SJSA1 (cell line): ENCODE measurements at places on chromosomes 6 and 20. TPM values are rescaled to one million over a fixed set of nuclear protein-coding genes. Genes with fewer than 3 reads are reported as not detected.
A peak's percentile ranks its signal among the peaks of the same experiment; 100 is the strongest.

KIF25 gene
- not detected in 2 replicates for total RNA-seq

TMEM151B gene
- not detected in 2 replicates for total RNA-seq

OPRM1 gene
- not detected in 2 replicates for total RNA-seq

SLC22A23 gene
- 0.53 and 2.7 TPM in 2 replicates for total RNA-seq

FOXC1 gene
- total RNA-seq: 16.0 and 21.0 TPM in 2 replicates

TMC2 gene
- total RNA-seq: not detected in 2 replicates

HRH3 gene
- not detected in 2 replicates for total RNA-seq

MICB gene
- 32.7 and 60.0 TPM in 2 replicates for total RNA-seq

PI3 gene
- not detected in 2 replicates for total RNA-seq

GRCh38 chr6:116145803-116146675, 20.1 kb upstream of the COL10A1 start:
- DNase-seq: no peak

DNA sequence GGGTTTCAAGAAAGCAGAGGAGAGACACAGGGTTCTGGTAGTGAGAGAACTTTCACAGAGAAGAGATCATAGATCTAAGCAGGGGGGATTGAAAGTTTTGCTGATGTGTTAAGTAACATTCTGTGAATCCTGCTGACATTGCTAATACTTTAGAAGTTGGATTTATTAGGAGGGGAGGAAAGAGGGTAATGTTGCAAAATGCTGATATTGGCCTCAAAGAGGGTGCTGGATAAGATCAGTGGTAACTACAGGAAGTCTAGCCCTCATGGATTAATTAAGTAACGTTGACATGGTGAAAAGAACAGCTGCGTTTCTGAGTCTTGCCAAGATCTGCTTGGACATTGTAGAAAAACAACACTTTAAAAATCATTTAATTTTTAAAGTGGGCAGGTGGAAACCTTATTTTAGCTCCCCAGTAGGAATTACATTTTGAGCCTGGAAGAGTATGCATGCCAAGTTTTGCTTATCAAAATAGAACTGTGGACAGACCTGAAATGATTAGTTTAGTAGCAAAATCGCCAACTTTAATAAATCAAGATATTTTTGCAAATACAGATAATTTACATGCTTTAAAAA, 606.0 kb upstream of the HTR1E start:
- no peak for DNase-seq

DNA sequence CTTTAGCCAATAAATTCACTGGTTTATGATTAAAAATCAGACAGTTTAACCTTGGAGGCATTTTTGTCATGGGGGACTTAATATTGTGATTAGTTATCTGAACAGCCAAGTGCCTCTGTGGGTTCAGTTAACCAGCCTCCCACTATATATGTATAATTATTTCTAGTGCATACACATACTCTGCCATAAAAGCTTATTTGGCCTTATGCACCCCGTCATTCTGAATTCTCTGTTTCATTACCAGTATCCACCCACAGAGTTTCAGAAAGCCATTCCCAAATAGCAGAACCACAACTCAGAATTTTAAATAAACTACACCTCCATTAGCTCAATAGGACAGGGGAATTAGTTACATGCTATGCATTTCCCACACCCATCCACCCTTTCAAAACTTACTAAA, 279.7 kb downstream of the ZFAND3 start:
- no peak for DNase-seq

DNA sequence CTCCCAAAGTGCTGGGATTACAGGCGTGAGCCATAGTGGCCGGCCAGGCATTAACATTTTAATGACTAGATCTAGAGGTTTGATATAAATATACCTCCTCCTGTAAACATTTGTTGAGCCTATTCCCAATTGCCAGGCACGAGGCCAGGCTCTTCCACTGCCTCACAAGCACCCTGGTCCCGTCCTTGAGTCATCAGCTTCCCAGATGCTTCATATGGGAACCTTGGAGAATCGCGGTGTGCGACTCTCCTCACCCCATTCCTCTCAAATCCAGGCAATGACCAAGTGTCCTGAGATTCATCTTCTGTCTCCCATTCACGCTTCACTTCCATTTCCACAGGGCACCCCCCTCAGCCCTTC, 35.9 kb upstream of the PIM1 start:
- peak; percentile 92 for DNase-seq

GRCh38 chr6:51562198-51562597, 525.2 kb downstream of the PKHD1 start:
- DNase-seq: no peak

DNA sequence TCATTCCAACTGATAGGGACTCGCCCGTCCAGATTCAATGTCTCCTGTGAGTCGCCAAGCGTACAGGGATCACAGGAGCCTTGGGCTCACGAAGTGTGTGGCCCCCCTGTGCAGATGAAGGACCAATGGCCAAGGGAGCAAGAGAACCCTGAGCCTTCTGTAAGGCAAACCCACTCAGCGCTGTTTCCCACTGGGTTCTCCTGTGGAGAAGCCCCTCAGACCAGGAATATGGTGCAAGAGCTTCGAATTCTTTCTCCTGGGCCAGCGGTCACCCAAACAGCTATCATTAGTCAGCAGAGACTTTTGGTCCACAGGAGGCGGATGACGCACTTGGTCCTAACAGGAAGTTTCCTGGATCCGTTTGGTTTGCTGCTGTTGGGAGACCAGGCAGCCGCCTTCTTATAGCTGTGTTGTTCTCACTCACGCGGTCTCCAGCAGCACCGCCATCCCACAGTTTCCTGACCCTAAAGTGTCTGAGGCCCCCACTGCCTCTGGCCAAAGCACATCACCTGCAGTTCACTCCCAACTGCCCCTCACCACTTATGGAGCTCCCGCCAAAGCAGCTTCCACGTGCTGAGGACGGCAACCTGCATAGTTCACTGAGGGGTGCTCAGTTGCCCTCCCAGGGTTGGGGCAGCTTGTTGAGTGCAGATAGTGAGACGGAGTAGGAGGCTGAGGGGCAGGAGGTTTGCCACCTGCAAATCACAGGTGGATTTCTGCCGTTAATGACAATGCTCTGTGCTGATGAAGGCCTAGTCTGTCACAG, 268.6 kb downstream of the ERMARD start:
- DNase-seq: peak; percentile 27

- no peak for DNase-seq
Measured at GRCh38 chr20:63116412-63117106, 99.4 kb downstream of the YTHDF1 start.

DNA sequence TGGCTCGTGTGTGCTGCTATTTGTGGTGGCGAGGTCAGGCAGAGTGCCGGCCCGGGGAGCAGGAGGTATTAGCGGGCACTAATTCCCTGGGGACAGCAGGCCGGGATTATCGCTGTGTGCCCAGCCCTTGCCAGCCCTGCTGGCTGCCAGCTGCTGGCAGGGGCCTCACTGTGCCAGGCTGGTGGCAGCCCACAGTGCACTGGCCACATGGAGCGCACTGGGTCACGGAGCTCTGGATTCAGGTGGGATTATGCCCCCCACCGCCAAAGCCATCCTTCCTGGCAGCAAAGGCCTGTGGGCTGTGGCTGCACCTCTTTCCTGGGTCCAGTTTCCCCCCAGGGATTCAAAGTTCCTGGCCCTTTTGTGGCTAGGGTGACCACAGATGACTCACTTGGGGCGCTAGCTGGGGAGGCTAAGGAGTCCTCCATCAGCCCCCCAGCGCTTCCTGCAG, 59.7 kb downstream of the YTHDF1 start:
- no peak for DNase-seq

GRCh38 chr6:125166711-125167110, 13.1 kb downstream of the TPD52L1 start:
- DNase-seq: no peak

- no peak for DNase-seq
Measured at GRCh38 chr20:63373996-63374395, 12.8 kb upstream of the CHRNA4 start.

DNA sequence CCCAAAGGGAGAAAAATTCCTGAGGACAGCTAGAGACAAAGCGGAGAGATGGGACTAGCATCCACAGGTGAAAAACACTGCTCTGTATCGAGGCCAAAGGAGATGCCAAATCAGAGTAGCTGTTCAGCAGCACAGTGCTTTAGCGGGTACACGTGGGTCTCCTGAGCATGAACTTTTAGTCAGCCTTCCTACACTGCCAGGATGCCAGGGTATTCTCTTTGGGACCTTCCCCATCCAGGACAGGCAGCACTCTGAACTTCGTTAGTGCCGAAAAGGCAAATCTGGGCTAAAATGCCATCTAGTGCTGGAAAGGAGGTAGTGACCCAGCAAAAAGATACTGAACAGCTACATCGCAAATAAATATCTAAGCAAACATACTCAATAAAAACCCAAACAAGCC, 64.9 kb downstream of the C6orf58 start:
- DNase-seq: no peak

DNA sequence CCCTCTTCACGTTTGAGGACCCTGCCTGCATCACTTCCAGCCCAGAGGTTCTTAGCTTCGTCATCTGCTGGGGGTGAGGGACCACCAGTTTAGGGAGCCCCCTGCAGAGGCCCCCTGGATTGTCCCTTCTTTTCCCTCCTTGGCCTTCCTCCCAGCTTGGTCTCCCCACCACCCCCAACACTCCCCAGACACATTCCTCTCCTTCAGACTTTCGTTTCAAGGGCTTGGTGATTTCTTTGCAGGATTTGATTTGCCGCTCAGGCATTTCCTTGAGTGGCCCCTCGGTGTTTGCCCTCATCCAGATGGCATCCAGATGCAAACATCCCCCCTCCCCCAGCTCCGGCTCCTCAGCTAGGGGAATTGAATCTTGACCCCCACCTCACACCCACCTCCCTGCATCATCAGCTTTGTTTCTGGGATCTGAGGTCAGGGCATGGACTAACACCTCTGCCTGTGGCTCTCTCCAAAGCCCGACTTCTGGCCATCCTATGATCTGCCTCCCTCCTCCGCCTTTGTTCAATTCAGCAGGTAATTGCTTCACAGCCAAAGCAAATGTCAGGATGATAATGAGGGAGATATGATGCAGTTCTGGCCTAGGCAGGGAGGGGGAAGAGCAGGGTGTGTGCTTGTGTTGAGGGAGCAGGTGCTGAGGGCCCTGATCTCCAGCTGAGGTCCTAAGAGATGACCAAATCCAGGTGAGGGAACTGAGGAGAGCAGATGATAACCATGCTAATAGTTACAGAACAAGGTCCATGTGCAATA, 141.5 kb downstream of the VEGFA start:
- no peak for DNase-seq

DNA sequence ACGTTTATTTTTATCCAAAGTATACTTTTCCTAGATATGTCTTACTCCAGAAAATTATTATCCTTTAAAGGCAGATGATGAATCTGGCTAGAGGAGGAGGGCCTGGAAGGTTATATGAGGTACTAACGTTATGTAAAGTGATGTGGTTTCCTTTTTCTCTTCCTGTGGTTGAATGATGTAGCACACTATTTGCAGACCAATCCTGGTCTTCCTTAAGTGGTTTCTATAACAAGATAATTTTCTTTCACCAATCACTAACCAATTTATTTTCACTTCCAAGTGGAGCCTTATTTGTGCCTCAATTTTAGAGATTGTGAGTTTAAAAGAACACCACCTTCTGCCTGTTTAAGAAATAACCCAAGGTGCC, 154.6 kb upstream of the SOX4 start:
- no peak for DNase-seq

- no peak for DNase-seq
Measured at GRCh38 chr6:42140032-42140431, 2.4 kb downstream of the C6orf132 start.

GRCh38 chr6:168122521-168122920, 43.5 kb upstream of the FRMD1 start:
- no peak for DNase-seq

GRCh38 chr20:62511300-62511914, 35.6 kb upstream of the GATA5 start:
- no peak for DNase-seq
